ENCODE measurements at places on chromosomes 16 and 17. TPM values are rescaled to one million over a fixed set of nuclear protein-coding genes. Genes with fewer than 3 reads are reported as not detected.

DNA sequence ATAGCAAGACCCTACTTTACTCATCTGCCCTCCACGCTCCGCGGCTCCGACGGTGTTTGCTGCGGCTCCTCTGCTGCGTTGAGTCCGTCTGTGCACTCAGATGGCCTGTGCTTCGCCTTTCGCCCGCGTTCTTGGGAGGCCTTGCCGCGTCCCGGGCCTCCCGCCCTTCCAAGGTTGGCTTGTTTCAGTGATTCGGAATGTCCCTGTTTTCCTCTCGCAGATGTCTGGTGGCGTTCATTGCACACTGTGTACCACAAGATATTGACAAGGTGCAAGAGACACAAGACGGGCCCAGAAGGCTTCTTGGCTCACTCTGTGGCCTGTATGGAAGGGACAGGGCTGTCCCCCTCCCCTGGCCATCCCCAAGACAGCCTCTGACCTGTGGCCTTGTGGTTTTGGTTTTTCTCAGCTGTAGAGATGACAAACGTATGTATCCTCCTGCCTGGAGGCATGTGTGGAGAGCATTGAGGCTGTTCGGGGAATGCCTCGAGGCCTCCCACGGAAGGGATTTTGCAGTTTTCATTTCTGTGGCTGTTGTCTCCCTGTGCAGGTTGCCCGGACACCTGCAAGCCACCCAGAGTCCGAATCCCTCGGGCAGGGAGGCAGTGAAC, 15.4 kb downstream of the MGRN1 start:
- no peak for DNase-seq

GRCh38 chr16:83356266-83356665, 451.5 kb upstream of the HSBP1 start:
- DNase-seq = no peak

DNA sequence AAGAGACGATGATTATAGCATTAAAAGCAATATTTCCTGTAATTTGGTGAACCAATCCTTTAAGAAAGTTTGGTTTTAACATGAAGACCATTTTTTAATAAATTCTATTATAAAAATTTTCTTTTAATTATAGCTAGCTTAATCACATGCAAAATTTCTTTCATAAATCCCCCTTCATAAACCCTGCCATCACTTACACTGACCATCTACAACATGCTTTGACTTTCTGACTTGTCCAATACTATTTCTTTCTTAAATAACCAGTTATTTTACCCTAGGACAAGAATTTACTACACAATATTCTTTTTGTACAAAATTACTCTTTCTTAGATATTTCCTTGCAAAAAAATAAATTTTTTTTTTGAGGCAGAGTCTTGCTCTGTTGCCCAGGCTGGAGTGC, 1334.8 kb downstream of the CDH11 start:
- no peak for DNase-seq

DNA sequence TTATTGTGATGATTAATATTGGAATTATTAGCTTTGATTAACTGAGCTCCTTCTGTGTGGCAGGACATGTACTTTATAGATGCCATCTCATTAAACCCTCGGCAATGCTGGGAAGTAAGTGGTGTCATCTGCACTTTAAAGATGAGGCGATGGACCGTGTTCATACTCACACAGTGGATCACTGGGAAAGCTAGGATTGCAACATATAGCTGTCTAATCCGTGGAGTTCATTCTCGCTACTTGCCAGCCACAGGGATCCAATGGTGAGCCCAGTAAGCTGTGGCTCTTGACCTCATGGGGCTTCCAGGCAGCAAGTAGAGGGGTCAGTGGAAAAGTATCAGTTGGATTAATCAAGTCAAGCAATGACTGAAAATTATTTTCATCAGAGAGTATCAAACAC, 587.9 kb downstream of the CDH13 start:
- DNase-seq = no peak

- no peak for DNase-seq
These were observed 1.7 kb downstream of the MYH11 start for GRCh38 chr16:15854906-15855703.

GRCh38 chr16:19389246-19389645, 28.4 kb upstream of the TMC5 start:
- DNase-seq = peak; percentile 61

GRCh38 chr17:20284022-20284421, 183.3 kb downstream of the LGALS9B start:
- no peak for DNase-seq

DNA sequence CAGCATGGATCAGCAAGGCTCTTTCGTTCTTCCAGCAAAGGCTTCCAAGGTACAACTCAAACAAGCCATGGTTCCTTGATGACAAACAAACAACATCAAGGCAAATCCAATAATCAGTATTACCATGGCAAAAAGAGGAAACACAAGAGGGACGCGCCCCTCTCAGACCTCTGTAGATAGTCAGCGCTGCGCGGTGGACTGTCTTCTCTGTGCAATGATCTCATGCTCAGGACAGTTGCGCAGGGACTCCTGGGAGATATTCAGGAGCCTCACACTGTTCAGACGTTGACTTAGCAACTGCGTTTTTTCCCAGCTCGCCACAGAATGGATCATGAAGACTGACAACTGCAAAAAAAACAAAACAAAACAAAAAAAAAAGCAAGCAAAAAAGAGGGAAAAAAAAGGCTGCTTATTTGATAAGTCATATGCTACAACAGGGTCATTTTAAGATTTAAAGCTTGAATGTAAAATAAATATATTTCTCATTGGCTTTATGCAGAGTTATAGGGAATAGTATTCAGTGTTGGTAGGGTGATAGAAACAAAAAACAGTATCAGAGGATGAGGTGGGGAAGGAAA, 37.1 kb upstream of the ADCY7 start:
- DNase-seq = no peak

- DNase-seq = no peak
These were observed 3.8 kb downstream of the HSDL1 start for GRCh38 chr16:84141143-84141670.

DNA sequence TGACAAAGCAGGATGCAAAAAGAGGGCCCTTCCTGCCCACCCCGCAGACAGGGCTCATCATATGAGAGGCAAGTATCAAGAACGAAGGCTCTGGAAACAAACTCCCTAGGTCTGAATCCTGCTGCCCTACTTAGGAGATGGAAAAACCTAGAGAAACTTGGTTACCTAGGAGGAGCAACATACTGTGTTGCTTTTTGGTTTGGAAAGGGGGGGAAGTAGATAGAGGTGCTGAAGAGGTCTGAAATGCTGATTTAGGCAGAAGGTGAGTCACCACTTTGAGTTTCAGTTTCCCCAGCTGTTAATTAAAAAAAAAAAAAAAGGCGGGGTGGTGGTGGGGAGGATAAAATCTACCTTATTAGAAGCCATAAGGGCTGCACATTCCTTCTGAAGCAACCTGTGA, 1.5 kb downstream of the N4BP1 start:
- DNase-seq = no peak

DNA sequence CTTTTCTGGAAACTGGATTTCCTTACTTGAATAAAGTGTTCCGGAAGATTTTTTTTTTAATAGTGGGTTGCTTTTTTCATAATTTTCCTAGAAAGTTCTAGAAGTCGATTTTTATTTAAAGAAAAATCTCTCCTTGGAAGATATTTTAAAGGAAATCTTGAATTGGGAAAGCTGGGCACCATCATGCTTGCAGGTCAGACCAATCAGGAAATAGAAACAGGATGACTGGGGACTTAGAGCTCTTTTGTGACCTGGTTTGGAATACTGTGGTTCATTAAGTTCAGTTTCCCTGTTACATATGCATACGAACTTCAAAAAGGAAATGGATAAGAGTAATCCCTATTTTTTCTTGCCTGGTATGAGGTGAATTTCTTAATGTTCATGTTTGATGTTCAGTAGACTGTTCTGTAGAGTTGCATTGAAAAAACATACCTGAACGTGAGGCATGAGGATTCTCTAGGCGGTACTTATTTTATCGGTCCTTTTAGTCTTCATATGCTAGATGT, 1.2 kb downstream of the NFATC3 start:
- DNase-seq = no peak

DNA sequence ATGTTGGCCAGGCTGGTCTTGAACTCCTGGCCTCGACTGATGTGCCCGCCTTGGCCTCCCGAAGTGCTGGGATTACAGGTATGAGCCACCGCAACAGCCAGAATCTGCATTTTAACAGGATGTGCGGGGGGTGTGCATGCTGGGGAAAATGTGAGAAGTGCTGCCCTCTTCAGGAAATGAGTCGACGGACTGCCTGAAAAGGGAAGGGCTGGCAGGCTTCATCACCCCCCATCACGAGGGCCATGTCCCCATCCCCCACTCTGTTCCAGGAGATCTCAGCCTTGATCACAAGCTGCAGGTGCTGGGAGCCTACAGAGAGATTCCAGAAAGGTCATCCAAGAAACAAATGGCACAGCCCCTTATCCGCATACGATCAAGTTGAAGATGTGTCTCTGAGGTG, 195.3 kb upstream of the RPL38 start:
- no peak for DNase-seq

GRCh38 chr16:11797957-11798299, 870 bp upstream of the ZC3H7A start:
- no peak for DNase-seq

- no peak for DNase-seq
These were observed 668 bp downstream of the JUP start for GRCh38 chr17:41785859-41786226.

GRCh38 chr17:77370586-77370985, 229.8 kb downstream of the SEC14L1 start:
- DNase-seq = no peak

DNA sequence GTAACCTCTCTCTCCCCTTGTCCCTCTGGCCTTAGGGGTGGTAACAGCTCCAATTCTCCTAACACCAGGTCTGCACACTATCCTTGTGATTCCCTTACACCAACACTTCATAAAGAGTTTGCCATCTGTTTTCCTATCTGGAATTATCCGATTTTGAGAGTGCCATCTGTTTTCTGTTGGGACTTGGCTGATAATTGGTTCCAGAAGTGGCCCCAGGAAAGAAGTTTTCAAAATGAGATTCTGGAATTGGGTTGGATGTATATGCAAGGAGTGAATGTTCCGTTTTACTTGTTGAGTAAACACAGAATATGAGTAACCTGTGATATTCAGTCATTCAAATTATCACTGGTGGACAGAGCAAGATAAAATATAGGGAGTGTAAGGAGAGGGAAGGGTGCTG, 134.1 kb upstream of the HS3ST3A1 start:
- DNase-seq = no peak

- DNase-seq = no peak
These were observed 124.6 kb downstream of the TOX3 start for GRCh38 chr16:52422307-52422706.

DNA sequence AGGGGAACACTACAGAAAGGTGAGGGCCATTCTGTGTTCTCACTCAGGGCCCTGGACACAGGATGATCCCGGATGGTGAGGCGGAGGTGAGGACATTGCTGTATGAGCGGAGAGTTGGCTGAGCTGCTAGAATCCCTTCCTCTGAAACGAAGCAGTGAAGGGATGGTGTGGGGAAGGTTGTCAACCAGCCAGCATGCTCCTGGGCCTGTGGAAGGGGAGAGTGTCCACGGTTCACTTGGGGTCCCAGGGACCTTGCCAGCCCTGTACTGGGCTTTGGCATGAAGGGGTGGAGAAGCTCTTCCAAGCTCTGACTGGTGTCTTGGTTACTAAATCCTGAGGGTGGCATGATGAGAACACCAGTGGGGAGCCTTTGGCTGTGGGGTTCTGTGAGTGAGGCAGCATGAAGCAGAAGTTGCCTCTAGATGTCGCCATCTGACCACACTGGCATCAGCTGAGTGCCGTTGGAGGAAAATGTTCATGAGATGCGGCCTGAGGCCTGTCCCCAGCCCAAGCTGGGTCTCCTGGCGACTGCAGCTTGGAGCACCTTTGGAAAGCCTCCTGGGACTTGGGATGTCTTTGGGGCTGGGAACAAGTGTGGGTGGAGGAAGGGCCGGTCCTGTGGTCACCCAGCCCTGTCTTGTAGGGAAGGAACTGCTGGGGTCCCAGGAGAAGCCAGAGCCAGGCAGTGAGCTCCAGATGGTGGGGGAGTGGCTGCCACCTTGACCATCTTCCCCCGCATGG, 14.8 kb downstream of the PDP2 start:
- peak; percentile 71 for DNase-seq

GRCh38 chr17:48125829-48126531, 18.4 kb downstream of the SNX11 start:
- no peak for DNase-seq

DNA sequence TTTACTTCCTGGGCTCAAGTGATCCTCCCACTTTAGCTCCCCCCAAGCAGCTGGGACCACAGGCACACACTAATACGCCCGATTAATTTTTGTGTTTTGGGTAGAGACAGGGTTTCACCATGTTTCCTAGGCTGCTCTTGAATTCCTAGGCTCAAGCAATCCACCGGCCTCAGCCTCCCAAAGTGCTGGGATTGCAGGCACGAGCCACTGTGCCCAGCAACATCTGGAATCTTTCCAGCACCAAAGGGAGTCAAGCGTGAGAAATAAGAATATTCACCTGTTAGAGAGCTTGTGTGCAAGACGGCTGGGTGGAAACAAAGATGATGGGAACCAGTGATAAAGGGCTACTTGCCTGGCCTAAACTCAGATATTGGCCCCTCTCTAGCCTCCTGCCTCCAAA, 14.2 kb upstream of the ALOX12B start:
- no peak for DNase-seq

- no peak for DNase-seq
These were observed 71.4 kb downstream of the GNAO1 start for GRCh38 chr16:56262551-56263245.

GRCh38 chr16:59195242-59195641, 461.1 kb upstream of the GOT2 start:
- DNase-seq = no peak

DNA sequence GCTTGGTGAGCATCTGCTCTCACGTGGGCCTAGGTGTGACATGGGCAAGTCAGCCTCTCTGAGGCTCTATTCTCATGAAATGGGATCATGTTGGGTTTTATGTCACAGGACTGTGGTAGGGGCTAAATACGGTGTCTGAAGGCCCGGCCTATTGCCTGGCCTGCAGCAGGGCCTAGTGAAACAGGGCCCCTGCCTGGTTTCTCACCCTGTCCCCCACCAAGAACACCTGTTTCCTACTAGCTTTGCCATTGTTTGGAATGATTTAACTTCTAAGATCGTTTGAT, 29.1 kb downstream of the POLR3E start:
- DNase-seq = no peak

DNA sequence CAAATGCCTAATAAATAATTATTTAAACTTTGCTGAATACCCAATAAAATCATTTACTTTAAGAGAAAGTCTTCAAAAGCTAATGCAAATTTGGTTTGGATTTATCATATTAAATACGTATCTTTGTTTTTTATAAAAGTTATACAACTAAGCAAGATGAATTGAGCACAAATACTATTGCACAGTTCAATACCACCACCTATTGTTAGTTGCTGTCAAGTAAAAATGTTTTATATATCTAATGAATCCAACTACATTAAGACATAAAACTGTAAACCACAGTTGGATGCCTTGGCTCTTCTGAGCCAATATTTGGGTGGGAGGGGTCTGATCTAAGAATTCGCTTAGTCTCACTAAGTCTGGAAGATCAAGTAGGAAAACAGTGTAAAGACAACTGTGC, 7.7 kb downstream of the FBXL20 start:
- no peak for DNase-seq

HOXB9 gene
- 0.13 TPM for total RNA-seq

ZG16B gene
- total RNA-seq = not detected

SRRM2 gene
- 378 TPM for total RNA-seq

ATP1B2 gene
- total RNA-seq = 1.3 TPM

KCTD5 gene
- 7.8 TPM for total RNA-seq

SLX4 gene
- 2.8 TPM for total RNA-seq

MAP2K6 gene
- total RNA-seq = 2.6 TPM

IL21R gene
- total RNA-seq = 0.33 TPM

EME1 gene
- total RNA-seq = 0.13 TPM

GPR139 gene
- not detected for total RNA-seq

All from left lobe of liver (tissue), 2 donors.